ENCODE measurements at places on chromosomes 1 and 21.
A peak's percentile ranks its signal among the peaks of the same experiment; 100 is the strongest.

- DNase-seq: no peak
These were observed 21.3 kb downstream of the CD247 start for GRCh38 chr1:167496797-167497619.

- no peak for DNase-seq
These were observed 385.2 kb upstream of the DUSP10 start for GRCh38 chr1:222127096-222127495.

DNA sequence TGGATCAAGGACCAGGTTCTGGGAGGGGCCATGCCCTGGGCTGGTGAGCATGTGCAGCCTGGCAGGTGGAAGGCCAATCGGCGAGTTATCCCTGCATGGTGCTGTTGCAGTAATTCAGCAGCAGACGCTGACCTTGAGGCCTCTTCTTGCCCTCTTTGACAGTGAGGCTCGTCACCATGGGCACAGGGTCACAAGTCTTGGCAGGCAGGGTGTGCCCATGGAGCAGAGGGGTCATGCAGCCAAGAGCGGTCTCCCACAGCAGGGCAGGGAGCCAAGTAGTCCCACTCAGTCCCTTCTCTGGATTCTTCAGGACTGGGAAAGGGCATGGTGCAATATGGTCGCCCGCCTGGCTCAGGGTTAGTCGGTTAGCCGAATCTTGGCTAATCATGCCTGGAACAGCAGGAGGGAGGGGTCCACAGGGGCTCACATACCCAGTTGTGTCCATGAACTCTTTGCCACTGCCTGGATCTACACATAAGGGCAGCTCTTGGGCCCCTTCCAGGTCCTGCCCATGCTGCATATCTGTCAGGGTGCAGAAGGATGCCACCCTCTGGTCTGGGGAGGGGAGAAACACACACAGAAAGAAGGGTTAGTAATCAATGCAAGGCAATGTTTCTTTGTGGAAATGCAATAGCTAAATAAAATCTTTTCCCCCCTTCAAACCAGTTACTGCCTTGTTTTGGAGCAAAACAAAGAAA is 226.8 kb downstream of the SIPA1L2 start:
- DNase-seq: peak; percentile 7

DNA sequence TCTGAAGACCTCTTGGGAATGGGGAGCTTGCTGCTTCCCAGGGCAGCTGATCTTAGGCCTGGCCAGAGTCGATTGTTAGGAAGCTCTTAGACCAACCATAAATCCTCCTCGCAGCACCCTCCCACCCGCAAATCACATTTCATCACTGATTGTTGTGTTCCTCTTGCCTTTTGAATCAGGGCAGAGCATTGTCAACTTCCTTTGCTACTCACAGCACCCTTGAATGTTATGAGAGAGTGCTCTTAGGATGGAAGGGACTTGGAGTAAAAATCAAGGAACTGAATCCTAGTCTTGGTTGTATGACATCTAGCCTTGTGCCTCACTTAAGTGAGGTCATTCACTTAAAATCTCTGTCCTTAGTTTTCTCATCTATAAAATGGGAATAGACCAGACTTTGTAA is 3.0 kb downstream of the VASH2 start:
- DNase-seq: no peak

- no peak for DNase-seq
These were observed 110.1 kb downstream of the NTPCR start for GRCh38 chr1:233060461-233060994.

DNA sequence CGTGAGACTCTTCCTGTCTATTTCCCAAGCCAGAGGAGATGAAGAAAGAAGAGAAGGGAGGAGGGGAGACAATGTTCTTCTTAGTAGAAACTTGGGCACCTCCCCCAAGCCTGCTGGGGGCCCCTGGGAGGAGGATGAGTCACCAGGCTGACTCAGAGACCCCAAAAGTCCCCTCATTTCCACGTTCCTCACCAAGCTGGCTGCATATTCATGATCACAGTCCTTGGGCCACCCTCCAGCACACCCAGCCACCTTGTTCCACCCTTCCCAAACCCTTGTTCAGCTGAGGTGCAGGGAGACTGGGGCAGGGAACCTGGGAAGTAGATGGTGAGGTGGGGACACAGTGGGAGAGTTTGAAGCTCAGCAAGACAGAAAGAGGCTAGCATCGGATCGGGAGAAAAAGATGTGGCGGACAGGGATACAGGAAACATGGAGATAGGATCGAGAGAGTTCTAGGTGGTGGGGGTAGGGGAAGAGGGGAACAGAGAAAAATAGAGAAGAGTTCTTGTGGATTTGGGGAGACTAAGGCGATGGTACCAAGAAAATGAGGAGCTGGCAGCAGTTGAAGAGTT is 712 bp downstream of the RAB13 start:
- no peak for DNase-seq

DNA sequence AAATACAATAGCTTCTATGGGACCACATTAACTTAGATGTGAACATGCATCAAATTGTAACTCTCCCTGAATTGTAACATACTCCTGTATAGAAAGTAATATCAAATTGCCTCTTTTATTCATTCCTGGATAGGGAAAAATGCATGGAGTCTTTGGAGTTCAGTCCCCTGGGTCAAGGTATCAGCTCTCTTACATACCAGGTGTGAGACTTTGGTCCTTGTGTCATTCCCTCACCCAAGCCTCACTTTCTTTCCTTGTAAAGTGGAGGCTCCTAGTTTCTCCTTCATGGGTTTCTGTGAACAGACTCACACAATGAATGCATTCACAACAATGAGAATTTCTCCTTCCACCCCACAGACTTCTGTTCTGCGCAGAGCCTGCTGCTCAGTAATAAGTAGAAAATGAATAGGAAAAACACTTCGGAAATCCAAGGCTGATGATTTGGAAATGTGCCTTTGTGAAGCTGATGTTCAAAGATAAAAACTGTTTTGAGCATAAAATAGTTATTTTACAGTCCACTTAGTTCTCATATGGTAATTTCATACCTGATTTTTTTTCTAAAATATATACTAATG is 185.3 kb downstream of the AK5 start:
- DNase-seq: no peak

DNA sequence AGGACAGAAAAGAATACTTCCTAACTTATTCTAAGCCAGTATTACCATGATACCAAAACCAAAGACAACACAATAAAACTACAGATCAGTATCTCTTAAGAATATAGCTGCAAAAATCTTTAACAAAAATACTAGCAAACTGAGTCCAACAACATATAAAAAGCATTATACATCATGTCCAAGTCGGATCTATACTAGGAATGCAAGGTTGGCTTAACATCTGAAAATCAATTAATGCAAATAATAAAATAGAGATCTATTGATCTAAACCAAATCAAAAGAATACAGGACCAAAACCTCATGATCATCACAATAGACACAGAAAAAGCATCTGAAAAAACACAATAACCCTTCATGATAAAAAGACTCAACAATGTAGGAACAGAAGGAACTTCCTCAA is 18.9 kb downstream of the TAF1A start:
- DNase-seq: no peak

- no peak for DNase-seq
These were observed 42.9 kb downstream of the SLX9 start for GRCh38 chr21:44982558-44983250.

DNA sequence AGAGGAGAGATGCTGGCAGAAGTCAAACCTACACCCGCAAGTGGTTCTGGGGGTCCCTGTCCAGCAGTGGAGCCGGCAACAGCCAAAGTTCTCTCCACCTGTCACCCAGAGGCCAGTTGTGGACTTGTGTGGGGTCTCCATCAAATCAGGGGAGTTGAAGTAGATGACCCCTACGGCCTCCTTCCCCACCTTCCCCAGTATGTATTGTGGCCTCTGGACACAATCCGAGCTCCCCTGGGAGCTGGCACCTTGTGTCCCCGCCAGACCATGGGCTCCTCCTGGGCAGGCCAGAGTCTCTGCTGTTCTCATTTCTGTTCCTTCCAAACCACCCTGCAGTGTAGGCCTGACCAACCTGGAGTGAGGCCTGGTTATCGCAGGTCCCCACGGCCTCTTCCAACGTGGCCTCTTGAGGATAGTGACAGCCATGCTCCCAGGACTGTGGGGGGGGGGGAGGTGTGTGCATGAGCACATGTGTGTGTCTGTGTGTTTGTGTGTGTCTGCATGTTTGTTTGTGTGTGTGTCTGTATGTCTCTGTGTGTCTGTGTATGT is 246.4 kb downstream of the MATN1 start:
- DNase-seq: no peak

- no peak for DNase-seq
These were observed 95.0 kb upstream of the VAV3 start for GRCh38 chr1:108059945-108060344.

- no peak for DNase-seq
These were observed 26.6 kb upstream of the PIGK start for GRCh38 chr1:77245830-77246229.

GRCh38 chr1:89200663-89201062 is 1.9 kb upstream of the GBP4 start:
- no peak for DNase-seq

DNA sequence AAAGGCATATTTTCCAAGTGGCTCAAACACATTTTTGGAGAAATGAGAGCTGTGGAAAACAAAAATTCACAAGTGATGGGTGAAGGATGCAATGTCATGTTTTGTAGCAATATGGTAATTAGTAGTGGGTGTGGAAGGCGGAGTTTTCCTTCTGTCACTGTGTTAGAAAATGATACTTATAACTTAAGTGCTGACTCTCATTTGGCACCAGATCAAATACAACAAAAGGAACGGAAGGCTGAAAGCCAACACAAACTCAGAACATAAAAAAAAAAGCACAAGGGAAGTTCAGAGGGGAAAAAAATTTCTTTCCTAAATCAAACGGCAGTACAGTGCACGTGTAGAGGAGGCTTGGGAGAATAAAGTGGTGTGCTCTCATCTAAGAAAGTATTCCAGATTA is at the start of gene TNFSF18:
Gene TNFSF18, minus strand, starts transcription at position 77 of the 400 bp plus-strand sequence. Its CDS starts 45 bp downstream, at position 32.
- no peak for DNase-seq

DNA sequence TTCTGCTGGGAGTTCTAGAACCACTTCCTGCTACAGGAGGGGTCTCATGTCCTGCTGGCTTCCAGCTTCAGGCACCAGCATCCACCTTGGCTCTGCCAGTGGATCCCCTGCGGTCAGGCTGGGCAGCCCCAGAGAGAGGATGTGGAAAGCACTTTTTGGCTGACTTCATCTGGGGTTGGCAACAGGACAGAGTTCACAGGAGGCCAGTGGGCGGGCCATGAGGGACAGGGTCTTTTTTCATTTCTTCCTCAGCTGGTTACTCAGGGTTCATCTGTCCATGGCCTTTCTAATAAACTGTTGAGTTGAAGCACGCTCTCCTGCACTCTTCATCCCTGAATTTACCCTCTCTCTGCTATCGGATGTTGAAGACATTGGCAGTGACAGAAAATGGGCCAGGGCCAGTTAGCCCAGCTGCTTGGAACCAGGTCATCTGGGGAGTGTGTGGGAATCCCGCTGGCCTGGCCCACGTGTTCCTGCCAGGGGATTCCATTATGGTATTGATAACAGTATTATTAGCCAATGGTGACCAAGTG is 45.2 kb downstream of the RPS6KA1 start:
- DNase-seq: no peak

DNA sequence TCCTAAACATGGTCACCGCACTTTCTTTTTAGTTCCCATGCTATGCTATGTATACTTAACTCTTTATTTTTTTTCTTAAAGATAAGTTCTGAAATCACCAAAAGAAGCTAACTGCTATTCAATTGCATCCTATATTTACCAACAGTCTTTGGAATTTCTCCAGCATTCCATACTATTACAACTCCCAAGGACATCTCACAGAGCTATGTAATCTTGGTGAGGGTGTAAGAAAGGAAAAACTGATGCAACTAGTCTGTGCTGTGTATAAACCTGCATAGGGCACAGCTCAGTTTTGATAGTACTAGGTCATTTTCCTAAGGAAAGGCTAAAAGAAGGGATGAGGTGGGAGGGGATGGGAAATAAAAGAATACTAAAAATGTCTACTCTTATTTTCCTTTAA is 78.0 kb downstream of the PTPN14 start:
- DNase-seq: no peak

GRCh38 chr1:75133750-75134646 is at the start of gene LHX8:
Gene LHX8, plus strand, starts transcription at chr1:75134388. Its CDS starts 2,227 bp downstream, at chr1:75136615.
- no peak for DNase-seq

GRCh38 chr1:67479146-67479891 is 49.1 kb upstream of the SERBP1 start:
- DNase-seq: no peak

DNA sequence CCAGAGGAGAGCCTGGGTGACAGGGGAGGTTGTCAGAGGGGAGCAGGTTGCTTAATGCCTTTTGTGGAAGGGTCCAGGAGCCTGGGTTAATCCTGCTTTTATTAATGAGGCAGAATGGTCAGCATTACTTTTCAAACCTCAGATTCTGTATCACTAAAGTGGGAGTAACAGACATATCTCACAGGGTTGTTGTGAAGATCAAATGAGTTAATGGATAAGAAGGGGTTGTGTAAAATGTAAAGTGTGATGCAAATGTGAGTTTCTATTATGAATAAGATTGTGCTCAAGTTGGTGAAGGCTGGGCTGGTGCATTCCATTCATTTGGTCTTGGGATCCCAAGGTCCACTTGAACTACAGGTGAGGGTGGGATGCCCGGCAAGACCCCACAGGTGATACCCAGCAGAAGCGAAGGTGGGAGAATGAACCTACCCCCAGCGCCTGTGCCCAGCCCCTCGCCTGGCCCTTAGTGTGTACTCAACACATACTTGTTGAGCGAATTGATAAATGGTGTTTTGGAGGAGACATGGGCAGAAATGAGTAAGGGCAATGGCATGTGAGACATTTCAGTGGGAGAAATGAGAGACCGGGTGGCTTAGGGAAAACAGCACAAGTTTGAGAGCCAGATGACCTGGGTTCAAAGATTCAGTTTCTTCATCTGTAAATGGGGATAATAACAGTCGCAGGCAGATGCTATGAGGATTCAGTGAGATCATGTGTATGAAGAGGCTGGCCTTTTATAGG is 6.2 kb downstream of the SLC26A9 start:
- DNase-seq: no peak

- no peak for DNase-seq
These were observed 25.9 kb downstream of the PCNX2 start for GRCh38 chr1:233269656-233270055.

- no peak for DNase-seq
These were observed 239.9 kb downstream of the TNR start for GRCh38 chr1:175503538-175503937.

DNA sequence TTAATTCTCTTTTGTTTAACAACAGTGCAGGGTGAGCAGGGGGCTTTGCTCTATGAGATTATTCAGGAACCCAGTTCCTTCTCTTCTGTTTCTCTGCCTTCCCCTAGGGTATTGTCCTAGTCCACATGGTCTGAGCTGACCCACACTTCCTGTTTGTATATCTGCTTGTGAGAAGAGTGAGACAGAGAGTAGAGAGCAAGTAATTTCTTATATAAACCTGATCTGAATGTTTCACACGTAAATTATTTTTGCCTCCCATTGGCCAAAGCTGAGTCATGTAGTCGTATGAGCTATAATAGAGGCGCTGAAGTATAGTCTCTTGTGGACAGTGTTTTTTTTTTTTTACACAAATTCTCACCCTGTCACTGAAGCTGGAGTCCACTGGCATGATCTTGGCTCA is 134.2 kb upstream of the SERTAD4 start:
- no peak for DNase-seq

Data from NCI-H446 (cell line).